WTC11 (cell line): ENCODE measurements at places on chromosomes 6 and 20. TPM values are rescaled to one million over a fixed set of nuclear protein-coding genes. Genes with fewer than 3 reads are reported as not detected.
A peak's percentile ranks its signal among the peaks of the same experiment; 100 is the strongest.

ECI2 gene
- total RNA-seq, result 56.0 to 61.9 TPM (median 61.4 TPM) in 3 replicates

SYNDIG1 gene
- total RNA-seq, result 5.0 to 6.4 TPM (median 6.0 TPM) in 3 replicates

TMC2 gene
- total RNA-seq, result not detected in 3 replicates

SLC22A7 gene
- not detected in 3 replicates for total RNA-seq

DDO gene
- total RNA-seq, result not detected in 3 replicates

RAB44 gene
- 0.07 to 0.11 TPM in 2 of 3 replicates, not detected in the other for total RNA-seq

DNA sequence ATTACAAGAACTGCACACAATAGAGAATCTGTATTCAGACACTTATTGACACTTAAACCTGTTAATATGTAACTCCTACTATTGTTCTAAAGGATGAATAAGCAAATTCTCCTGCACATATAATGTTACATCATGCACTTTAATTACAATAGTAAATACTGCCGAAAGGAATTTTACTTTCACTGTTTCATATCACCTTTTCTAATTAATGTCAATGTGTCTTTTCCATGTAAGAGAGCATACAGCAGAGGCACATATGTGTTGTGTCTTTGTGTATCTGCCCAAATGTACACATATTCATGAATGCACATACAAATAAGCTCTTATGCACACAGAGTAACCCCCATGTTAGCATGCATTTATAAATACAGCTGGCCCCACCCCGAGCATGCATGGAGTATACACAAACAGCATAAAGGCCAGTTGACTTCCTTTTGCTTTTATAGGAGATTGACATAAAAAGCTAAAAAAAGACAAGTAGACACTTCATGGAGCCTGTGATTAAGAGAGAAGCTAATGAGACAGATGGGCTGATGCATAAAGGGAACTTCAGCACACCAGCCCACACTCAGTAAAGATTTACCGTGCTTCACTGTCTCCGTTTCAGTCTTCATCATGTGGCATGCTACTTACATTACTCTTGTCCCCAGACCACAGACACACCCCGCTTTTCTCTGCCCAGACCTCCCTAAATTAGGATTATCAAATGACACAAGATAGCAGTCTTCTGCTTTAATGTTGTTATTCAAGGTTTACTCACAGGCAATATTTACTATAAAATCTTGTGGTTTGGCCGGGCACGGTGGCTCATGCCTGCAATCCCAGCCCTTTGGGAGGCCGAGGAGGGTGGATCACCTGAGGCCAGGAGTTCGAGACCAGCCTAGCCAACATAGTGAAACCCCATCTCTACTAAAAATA is 184.6 kb downstream of the ATXN1 start:
- DNase-seq, result no peak
- H3K4me1 ChIP-seq, result no peaks in the 10 kb centered on the region
- H3K4me3 ChIP-seq, result no peak overlapping the region
- no peaks in the 10 kb centered on the region for H3K36me3 ChIP-seq
- no peaks in the 10 kb centered on the region for H3K27me3 ChIP-seq
- H3K27ac ChIP-seq, result no peak overlapping the region

DNA sequence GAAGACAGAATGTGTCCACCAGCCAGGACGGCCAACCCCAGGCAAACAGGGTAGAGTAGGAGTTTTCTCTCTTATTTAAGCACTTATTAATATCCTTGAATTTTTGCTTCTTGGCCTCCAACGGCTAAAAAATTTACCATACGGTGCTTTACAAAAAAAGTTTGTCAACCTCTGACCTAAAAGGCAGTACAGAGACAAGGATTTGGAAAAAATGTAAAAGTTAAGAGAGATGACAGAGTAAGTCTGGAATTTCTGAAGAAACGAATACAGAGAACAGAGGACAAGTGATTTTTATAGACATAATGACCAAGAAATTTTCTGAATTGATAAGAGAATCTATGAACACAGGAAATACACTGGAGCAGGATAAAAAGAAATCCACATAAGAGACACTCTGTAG is 10.2 kb downstream of the OSER1 start:
- DNase-seq, result no peak
- no peaks in the 10 kb centered on the region for H3K27me3 ChIP-seq
- H3K4me3 ChIP-seq, result no peak overlapping the region
- H3K27ac ChIP-seq, result no peak overlapping the region
- peaks cover 57% of the 10 kb centered on the region for H3K36me3 ChIP-seq
- H3K4me1 ChIP-seq, result no peaks in the 10 kb centered on the region

DNA sequence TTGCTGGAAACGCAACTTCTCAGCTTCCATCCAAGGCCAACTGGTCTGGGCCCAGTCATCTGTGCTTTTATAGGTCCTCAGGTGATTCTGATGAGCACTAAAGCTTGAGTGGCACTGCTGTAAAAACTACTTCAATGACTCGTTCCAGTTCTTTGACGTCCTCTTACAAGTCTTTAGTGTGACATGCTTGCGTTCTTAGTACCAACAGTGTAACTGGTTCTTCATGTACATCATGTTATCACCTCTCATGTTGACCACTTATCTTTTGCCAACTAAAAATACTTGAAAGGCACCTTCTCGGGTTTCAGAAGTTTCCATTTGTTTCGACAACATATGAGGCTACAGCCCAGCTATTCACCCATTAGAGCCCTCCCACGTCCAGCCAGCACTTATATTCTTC is 468.9 kb downstream of the PRKN start:
- H3K27ac ChIP-seq, result no peak overlapping the region
- DNase-seq, result no peak
- no peaks in the 10 kb centered on the region for H3K4me1 ChIP-seq
- no peaks in the 10 kb centered on the region for H3K36me3 ChIP-seq
- H3K27me3 ChIP-seq, result no peaks in the 10 kb centered on the region

GRCh38 chr6:157713451-157714152 is 109.4 kb upstream of the SNX9 start:
- H3K27me3 ChIP-seq, result peaks cover 16% of the 10 kb centered on the region
- no peaks in the 10 kb centered on the region for H3K36me3 ChIP-seq
- H3K27ac ChIP-seq, result no peak overlapping the region
- H3K4me1 ChIP-seq, result peaks cover 74% of the 10 kb centered on the region

- peak overlapping the region; percentile 70 for H3K4me3 ChIP-seq
- peak overlapping the region; percentile 97 for H3K27ac ChIP-seq
- peaks cover under 1% of the 10 kb centered on the region; the same call in 1 of the 2 replicates for H3K27me3 ChIP-seq
- peaks cover 22% of the 10 kb centered on the region for H3K4me1 ChIP-seq
Measured at GRCh38 chr20:63625771-63626423, 1.0 kb downstream of the GMEB2 start.

GRCh38 chr6:136039185-136039584 is 187.7 kb downstream of the PDE7B start:
- DNase-seq, result no peak
- no peak overlapping the region for H3K4me3 ChIP-seq
- H3K36me3 ChIP-seq, result no peaks in the 10 kb centered on the region
- H3K27me3 ChIP-seq, result no peaks in the 10 kb centered on the region

DNA sequence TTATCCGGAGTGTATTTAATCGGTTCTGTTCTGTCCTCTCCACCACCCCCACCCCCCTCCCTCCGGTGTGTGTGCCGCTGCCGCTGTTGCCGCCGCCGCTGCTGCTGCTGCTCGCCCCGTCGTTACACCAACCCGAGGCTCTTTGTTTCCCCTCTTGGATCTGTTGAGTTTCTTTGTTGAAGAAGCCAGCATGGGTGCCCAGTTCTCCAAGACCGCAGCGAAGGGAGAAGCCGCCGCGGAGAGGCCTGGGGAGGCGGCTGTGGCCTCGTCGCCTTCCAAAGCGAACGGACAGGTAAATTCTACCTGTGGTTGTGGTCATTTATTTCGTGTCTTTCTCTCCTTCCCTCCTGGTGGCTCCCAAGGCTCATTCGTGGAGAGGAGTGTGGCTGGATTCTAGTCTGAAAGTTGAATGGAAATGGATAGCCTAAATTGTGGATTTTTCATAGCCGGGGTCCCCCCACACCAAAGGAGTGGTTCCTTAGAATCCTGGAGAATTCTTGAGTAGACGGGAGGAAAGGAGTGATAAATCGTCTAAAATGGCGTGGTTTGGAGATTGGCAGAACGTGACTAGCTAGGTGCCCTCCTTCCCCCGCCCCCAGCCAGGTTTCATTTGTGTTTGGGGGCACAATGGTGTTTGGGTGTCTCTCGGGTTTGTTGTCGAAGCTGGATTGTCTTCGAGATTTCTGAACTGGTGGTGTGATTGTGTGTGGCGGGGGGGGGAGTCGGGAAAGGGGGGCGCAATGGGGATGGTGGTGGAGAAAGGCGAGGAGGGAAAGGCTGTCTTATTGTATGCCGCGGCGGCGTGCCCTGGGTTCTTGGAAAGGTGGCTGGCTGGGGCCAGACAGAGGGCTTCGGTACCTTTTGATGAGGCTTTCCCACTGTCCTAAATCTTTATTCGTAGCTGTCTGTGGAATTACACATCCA is 673 bp downstream of the MARCKS start:
- H3K4me3 ChIP-seq, result no peak overlapping the region
- H3K4me1 ChIP-seq, result peaks cover 20% of the 10 kb centered on the region
- peaks cover 25% of the 10 kb centered on the region for H3K36me3 ChIP-seq
- peaks cover 19% of the 10 kb centered on the region for H3K27me3 ChIP-seq
- peak; percentile 31 for DNase-seq

GRCh38 chr6:139545206-139546105 is 171.0 kb upstream of the CITED2 start:
- H3K4me3 ChIP-seq, result no peak overlapping the region
- H3K27ac ChIP-seq, result no peak overlapping the region
- peaks cover 61% of the 10 kb centered on the region for H3K4me1 ChIP-seq
- no peaks in the 10 kb centered on the region for H3K27me3 ChIP-seq

DNA sequence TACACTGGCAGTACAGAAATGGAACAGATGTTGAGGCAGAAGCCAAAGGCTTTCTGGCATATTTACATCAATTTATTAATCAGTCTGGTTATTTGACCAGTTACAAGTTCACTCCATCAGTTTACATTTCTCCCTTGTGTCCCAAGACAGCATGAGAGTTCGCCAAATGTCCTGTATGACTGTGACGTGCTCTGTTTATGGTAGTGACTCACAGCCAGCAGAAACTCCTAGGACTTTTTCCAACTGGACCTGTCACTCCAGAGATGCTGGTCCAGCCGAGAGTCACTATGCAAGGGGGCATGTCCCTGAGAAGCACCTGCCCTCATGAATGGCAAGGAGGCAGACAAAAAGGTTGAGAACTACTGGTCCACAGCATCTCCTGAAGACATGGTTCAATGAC is 160.0 kb downstream of the LRFN2 start:
- no peak overlapping the region for H3K4me3 ChIP-seq
- no peaks in the 10 kb centered on the region for H3K27me3 ChIP-seq
- no peaks in the 10 kb centered on the region for H3K4me1 ChIP-seq
- no peak for DNase-seq

- no peaks in the 10 kb centered on the region; the same call in 1 of the 2 replicates for H3K27me3 ChIP-seq
- DNase-seq, result no peak
- H3K4me1 ChIP-seq, result peaks cover 34% of the 10 kb centered on the region
- H3K27ac ChIP-seq, result 0 out of 2 replicates have a peak overlapping the region, but pooled peaks have one; percentile 38
Measured at GRCh38 chr20:60727425-60727824, 524.6 kb upstream of the CDH4 start.

- peaks cover 12% of the 10 kb centered on the region for H3K4me1 ChIP-seq
- no peaks in the 10 kb centered on the region for H3K36me3 ChIP-seq
- DNase-seq, result no peak
- H3K27ac ChIP-seq, result no peak overlapping the region
- no peaks in the 10 kb centered on the region for H3K27me3 ChIP-seq
- no peak overlapping the region for H3K4me3 ChIP-seq
Measured at GRCh38 chr6:134510920-134511319, 193.0 kb upstream of the SGK1 start.

DNA sequence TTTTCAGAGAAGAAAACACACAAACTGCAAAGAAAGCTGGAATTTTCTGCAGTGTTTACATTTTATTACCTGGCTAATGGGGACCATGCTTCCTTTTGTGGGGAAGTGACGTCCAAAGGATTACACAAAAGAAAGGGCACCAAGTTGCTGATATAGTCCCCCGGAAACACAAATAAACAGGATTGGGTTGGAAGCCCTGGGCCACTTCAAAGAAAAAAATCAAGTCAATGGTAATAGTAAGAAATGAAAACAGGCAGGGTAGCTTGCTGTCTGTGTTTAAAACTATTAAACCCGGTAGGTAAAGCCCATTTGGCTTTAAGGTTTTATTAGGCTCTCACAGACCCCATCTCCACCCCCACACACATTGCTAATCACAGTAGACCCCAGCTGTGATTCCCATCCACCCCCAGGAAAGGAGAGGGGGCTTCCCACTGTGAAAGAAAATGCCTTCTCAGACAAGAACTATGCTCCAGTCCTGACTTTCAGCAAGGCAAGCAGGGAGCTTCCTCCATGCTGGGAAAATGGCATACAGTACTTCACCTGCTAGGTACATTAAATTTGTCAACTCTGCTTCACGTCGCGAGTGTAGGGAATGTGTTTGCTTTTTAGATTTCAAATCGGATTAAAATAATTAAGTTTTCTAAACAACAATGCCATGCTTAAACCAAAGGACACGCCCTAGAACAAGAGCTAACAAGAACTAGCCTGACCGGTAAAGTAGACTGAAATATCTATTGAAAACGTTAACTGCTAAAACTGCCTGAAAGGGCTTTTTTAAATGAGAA is 1.1 kb downstream of the PERP start:
- H3K27me3 ChIP-seq, result peaks cover 6% of the 10 kb centered on the region
- peak overlapping the region; percentile 81 for H3K27ac ChIP-seq
- H3K4me3 ChIP-seq, result peak overlapping the region; percentile 90
- H3K36me3 ChIP-seq, result no peaks in the 10 kb centered on the region; the same call in 1 of the 2 replicates

DNA sequence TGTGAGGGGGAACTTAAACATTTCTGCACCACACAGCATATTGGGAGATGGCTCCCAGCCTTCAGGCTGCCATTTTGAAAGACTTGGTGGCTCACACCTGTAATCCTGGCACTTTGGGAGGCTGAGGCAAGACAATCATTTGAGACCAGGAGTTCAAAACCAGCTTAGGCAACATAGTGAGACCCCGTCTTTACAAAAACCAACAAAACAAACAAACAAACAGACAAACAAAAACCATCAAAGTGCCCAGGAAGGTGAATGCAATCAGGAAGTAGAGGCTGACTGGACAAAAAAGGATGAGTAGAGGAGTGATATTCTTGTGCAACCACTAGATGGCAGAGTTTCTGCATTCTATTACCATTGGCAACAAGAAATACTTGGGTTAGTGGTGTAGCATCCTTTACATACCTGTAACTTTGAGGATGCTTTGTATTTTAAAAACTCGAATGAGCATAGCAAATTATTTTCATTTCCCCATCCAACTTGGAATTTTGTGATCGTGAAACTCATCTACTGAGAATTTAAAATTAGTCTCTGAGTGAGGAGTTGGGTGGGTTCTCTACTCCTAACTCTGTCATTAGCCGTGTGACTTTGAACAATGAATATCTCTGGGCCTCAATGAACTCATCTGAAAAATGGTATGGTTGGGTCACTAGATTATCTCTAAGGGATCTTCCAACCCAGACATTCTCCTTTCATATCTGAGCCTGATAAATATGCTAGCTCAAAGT is 84.4 kb downstream of the CRYBG1 start:
- no peak overlapping the region for H3K27ac ChIP-seq
- peaks cover 14% of the 10 kb centered on the region for H3K4me1 ChIP-seq
- no peaks in the 10 kb centered on the region for H3K27me3 ChIP-seq
- no peaks in the 10 kb centered on the region for H3K36me3 ChIP-seq
- no peak for DNase-seq
